ENCODE measurements at places on chromosomes 2 and 18. TPM values are rescaled to one million over a fixed set of nuclear protein-coding genes. Genes with fewer than 3 reads are reported as not detected.

GRCh38 chr2:233259730-233260129 lies 8.3 kb downstream of the ATG16L1 start:
- no peak for DNase-seq
- H3K4me1 ChIP-seq: no peaks in the 10 kb centered on the region
- H3K27me3 ChIP-seq: no peaks in the 10 kb centered on the region
- H3K4me3 ChIP-seq: no peak overlapping the region

DNA sequence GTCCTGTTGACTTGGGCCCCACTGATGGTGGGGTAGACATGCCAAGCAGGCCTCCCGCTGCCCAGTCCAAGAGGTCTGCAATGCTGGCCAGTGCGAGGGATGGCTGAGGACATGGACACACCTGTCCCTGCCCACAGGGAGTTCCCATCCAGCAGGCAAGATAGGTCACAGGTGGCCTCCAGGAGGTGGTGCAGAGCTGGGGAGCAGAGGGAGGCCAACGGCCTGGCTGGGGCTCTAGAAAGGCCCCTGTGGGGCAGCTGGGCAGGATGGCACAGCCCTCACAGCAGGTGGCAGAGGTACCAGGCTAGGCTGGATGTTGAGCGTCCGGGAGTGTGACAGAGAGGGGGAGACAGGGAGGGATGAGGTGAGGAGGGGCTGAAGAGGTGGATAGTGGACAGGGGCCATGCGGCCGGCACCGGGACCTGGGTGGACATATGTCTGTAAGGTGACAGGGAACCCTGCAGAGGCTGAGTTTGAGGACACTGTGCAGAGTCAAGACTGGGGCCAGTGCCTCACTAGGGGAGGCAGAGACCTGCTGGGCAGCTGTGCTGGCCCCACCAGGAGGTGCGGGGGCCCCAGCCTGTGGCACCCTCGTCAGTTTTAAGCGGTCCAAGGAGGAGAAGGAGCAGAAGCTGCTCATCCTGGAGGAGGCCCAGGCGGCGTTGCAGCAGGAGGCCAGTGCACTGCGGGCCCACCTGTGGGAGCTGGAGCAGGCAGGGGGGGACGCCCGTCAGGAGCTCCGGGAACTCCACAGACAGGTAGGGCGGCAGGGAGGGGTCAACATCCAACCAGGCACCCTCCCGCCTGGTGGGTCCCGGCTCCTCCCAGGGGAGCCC lies 34.3 kb upstream of the SNED1 start:
- no peak overlapping the region for H3K4me3 ChIP-seq
- no peak for DNase-seq
- H3K36me3 ChIP-seq: no peaks in the 10 kb centered on the region
- no peaks in the 10 kb centered on the region for H3K27me3 ChIP-seq
- no peaks in the 10 kb centered on the region for H3K4me1 ChIP-seq
- no peak overlapping the region for H3K27ac ChIP-seq

DNA sequence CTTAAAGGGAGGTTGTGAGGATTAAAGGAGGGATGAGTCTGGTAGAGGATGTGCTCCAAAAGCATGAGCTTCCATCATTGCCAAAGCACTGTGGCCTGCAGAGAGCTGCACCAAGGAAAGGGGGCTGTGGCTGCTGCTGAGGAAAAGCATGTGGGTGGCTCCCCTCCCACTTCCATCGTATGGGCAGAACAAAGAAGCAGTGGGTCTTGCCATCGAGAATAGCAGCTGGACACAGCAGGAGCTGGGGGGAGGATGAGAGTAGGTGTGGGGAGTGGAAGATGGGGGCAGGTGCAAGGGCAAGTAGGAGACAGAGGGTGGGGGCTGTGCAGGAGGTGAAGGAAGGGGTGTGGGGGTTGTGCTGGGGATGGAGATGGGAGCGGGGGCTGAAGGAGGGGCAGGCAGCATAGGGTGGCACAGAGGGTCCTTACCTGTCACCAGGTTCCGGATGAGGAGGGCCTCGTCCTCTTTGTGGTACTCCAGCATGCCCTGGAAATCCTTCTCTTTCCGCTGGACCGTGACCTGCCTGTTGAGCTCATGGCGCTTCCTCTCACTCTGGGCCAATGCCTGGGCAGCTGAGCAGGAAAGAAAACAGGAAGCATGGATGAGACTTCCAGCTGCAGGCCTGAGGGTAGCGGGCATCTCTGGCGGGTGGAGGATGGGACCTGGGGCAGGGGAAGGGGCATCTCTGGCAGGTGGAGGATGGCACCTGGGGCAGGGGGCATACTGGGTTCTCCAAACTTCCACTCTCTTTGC lies 33.6 kb upstream of the ACAA2 start:
- H3K27ac ChIP-seq: no peak overlapping the region
- DNase-seq: no peak
- H3K4me3 ChIP-seq: no peak overlapping the region

DNA sequence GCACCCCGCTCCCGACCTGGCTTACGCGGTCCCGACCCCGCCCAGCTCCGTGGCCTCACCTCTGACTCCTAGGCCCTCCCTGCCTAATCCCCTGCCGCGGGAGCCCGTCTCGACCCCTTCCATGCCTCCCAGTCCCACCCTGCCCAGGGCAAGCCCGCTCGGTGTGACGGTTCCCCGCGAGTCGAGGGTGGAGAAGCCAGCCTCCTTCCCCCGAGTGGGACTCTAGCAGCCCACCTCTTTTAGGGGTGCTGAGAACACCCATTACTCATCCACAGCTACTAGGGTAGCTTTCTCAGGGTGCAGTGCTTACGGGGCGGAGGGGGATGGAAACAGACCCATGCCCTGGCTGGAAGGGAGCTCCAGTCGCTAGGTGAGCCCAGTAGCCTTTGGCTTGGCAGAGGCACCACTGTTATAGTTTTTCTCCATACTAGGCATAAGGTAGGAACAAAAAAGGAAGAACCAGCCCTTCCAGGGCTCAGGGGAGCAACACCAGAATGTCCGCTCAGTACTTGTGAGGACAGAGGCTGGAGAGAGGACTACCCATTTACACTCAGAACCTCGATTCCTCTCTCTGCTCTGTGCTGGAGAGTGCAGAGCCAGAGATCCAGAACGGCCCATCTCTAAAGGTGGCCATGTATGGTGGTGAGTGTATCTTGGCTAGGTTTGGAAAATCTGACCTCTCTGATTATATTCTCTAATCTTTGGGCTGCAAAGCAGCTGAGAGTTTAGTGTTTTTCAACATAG lies 606 bp downstream of the AGBL5 start:
- H3K4me3 ChIP-seq: peak overlapping the region; percentile 92
- peak overlapping the region; percentile 77 for H3K27ac ChIP-seq
- H3K36me3 ChIP-seq: peaks cover 40% of the 10 kb centered on the region

- H3K27me3 ChIP-seq: no peaks in the 10 kb centered on the region
- no peak overlapping the region for H3K4me3 ChIP-seq
- peaks cover 12% of the 10 kb centered on the region for H3K36me3 ChIP-seq
- no peak overlapping the region for H3K27ac ChIP-seq
Measured at GRCh38 chr2:74333896-74334586, 9.2 kb downstream of the SLC4A5 start.

GRCh38 chr2:96203130-96204028 lies 5.2 kb downstream of the STARD7 start:
- H3K4me3 ChIP-seq: peak overlapping the region; percentile 96
- no peaks in the 10 kb centered on the region for H3K36me3 ChIP-seq
- peaks cover 69% of the 10 kb centered on the region for H3K4me1 ChIP-seq

DNA sequence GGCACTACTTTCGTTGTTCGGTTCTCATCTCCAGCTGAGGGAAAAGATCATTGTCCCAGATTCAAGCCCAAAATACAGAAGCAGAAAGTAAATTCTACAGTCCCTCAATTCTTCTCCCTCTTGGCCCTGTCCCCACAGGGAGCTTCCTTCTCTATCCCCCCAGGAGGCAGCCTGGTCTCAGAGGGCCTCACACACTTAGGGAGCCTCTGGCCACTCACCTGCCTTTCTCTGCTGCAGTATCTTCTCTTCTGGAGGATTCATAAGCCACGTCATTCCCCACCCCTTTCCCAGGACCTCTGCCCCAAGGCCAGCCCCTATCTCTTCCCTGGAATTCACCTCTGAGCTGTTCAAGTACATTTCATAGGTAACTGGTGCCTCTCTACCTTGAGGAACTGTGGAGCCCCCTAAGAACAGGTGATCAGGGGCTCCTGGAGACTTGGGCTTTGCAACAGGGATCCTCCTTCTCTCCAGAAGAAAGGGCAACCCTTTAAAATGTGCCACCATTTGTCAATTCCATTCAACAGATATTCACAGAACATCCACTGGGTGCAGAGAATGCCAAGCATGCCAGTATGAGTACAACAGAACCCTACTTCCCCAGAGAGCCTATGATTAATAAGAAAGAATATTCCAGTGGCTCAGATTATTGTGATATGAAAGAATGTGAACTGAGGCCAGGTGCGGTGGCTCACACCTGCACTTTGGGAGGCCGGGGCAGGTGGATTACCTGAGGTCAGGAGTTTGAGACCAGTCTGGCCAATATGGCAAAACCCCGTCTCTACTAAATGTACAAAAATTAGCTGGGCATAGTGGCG lies 72.9 kb downstream of the CIB4 start:
- no peaks in the 10 kb centered on the region for H3K4me1 ChIP-seq
- no peak for DNase-seq
- no peak overlapping the region for H3K4me3 ChIP-seq
- peaks cover 57% of the 10 kb centered on the region for H3K27me3 ChIP-seq
- H3K27ac ChIP-seq: no peak overlapping the region

DNA sequence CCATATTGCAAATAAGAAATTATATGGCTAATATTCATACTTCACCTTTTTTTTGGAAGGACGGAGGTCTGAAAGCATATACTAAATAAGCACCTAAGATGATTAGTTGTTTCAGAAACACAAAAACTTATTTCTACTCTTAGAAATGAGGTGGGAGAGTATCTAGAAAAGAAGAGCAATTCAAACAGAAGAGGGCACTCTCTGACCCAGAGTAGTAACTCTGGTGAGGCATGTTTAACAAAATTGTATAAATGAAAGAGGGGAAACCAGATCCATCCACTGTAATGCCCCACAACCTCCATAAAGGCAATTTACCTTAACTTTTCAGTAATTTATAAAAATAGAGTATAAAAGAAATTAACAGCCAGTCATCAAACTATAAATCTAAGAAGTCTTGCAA lies 669.6 kb upstream of the VRK2 start:
- no peaks in the 10 kb centered on the region for H3K27me3 ChIP-seq
- H3K4me3 ChIP-seq: no peak overlapping the region
- H3K4me1 ChIP-seq: no peaks in the 10 kb centered on the region
- no peak overlapping the region for H3K27ac ChIP-seq
- no peaks in the 10 kb centered on the region for H3K36me3 ChIP-seq

DNA sequence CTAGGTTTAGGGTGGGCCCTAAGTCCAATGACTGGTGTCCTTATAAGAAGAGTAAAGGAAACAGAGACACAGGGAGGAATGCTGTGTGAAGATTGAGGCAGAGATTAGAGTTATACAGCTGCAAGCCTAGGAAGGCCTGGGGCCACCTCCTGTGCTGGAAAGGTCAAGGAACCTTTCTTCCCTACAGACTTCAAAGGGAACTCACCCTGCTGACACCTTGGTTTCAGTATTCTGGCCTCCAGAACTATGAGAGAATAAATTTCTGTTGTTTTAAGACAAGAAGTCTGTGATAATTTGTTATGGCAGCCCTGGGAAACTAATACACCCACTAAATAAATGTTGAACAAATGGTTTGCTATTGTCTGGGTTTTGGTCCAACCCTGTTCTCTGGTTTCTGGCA lies 102.3 kb upstream of the NEUROD1 start:
- H3K36me3 ChIP-seq: no peaks in the 10 kb centered on the region
- no peak overlapping the region for H3K4me3 ChIP-seq
- DNase-seq: no peak
- no peaks in the 10 kb centered on the region for H3K27me3 ChIP-seq
- no peaks in the 10 kb centered on the region for H3K4me1 ChIP-seq

DNA sequence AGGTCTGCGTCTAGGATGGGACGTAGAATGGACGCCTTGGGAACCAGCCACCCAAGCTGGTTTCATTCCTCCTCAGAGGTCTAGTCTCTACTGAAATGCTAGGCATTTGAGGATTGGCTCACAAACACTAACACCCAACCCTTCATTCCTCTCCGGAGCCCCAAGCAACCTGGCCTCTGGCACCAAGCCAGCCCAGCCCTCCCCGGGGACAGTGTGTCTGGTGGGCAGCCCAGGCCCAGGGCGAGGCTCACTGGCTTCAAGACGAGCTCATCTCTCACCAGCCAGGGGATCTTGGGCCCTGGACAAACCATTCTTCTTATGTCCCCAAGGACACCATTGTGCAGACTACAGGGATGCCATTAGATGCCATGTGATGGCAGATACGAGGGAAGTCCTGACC lies 182.5 kb downstream of the CTIF start:
- no peaks in the 10 kb centered on the region for H3K36me3 ChIP-seq
- no peak overlapping the region for H3K27ac ChIP-seq
- H3K4me3 ChIP-seq: no peak overlapping the region
- H3K27me3 ChIP-seq: no peaks in the 10 kb centered on the region
- no peak for DNase-seq

KATNAL2 gene
- 1.7 TPM for total RNA-seq

APCDD1 gene
- total RNA-seq: 7.9 TPM

DPP4 gene
- 0.80 TPM for total RNA-seq

HRH4 gene
- 0.21 TPM for total RNA-seq

EFEMP1 gene
- total RNA-seq: 11.2 TPM

Measured in psoas muscle (tissue), 8 donors.